ENCODE measurements at places on chromosomes 1 and 21. TPM values are rescaled to one million over a fixed set of nuclear protein-coding genes. Genes with fewer than 3 reads are reported as not detected.

DNA sequence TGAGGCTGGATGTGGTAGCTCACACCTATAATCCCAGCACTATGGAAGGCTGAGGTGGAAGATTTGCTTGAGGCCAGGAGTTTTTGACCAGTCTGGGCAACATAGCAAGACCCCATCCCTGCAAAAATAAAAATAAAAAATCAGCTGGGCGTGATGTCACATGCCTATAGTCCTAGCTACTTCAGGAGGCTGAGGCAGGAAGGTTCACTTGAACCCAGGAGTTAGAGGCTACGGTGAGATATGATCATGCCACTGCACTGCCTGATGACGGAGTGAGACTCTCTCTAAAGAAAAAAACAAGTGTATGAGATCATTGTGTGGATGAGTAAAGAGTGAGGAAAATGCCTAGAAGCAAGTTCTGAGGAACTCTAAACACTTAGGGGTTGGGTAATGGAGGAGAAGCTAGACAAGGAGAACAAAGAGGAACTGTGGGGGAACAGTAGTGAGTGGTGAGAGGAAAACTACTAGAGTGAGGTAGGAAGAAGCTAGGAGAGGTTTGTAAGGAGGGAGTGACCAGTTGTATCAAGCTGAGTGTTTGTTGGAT lies 17.0 kb downstream of the CLIC4 start:
- DNase-seq: no peak

GRCh38 chr1:169896013-169896412 lies 2.3 kb upstream of the SCYL3 start:
- DNase-seq: no peak

GRCh38 chr1:175390081-175390481 lies 197.5 kb upstream of the KIAA0040 start:
- DNase-seq: no peak

DNA sequence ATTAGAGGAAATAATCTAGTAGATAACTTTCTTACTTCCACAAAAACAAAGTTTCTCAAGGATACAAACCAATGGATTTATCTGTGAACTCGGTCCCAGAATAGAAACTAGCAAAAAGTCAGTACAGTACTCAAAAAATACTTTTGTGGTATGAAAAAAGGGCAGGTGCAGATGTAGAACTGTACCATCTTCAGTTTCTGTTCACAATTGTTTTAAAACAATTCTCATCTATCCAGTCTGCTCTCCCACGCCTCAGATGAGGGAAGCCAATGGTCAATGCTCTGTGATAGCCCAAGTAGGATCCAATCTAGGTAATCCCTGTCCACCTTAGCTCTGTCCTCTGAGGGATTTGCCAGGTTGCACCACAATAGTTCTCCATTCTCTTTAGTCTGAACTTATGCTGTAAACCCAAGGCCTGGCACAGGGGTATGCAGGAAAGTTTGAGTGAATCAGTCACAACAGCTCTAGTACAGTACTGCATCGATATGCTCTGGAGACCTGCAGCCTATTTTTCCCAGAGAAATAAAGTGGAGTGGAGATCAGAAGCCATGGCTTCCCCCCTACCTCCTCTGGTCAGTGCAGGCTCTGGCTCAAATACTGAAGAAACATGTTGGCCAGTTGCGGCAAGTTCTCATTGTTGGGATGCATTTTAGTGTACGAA lies 1.4 kb downstream of the KTI12 start:
- no peak for DNase-seq

DNA sequence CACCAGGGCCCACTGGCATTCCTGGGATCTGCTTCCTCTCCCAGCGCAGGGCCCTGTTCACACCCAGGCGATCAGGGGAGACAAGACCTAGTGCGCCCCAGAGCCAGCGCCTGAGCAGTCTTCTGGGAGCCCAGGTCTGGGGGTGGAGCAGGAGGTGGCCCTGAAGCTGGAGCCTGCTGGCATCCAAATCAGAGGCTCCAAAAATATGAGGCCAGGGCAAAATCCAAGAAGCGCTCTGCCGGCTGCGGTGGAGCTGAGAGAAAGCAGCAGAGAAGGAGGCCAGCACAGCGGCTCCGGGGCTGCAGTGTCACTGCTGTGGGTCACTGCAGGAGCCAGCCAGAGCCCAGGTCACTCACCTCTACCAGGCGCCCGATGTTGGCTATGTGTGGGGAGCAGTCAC lies 32.7 kb downstream of the SLC66A1 start:
- DNase-seq: no peak

DNA sequence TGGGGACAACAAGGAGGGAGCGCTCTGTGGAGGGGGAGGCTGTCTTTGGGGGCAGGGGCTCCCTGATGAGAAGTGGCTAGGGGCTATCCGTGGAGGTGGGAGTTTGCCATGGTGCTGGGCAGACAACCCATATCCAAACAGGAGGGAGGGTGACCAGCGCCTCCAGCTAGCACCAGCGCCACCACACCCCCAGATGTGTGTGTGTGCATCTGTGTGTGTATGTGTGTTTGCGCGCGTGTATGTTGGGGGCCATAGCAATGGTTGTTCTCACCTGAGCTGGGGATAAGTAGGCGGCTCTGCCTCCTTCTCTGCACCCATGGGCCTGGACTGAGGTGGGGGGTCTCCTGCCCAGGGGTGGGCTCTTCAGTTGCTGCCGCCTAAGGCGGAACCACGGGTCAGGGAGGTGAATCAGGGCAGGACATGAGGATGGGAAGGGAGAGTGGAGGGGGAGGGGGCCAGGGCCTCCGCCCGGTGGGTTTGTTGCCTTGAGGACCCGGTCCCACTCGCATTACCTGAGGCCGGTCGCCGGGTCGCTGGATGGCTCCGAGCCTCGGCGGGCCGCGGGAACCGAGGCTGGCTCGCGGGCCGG lies 345 bp downstream of the HPCAL4 start:
- DNase-seq: no peak

GRCh38 chr1:167538657-167539056 lies 14.9 kb downstream of the CREG1 start:
- DNase-seq: no peak

- no peak for DNase-seq
Measured at GRCh38 chr21:23585419-23585818, 2021.9 kb downstream of the MRPL39 start.

- no peak for DNase-seq
Measured at GRCh38 chr1:180135535-180135934, 19.1 kb upstream of the QSOX1 start.

GRCh38 chr1:195278644-195279043 lies 1329.6 kb downstream of the KCNT2 start:
- DNase-seq: no peak

- peak; percentile 49 for DNase-seq
Measured at GRCh38 chr1:206734499-206735142, 36.0 kb upstream of the IL19 start.

GRCh38 chr1:6124341-6124740 lies 55.8 kb downstream of the CHD5 start:
- DNase-seq: peak; percentile 38

- DNase-seq: no peak
Measured at GRCh38 chr1:84166797-84167196, 22.7 kb downstream of the PRKACB start.

DNA sequence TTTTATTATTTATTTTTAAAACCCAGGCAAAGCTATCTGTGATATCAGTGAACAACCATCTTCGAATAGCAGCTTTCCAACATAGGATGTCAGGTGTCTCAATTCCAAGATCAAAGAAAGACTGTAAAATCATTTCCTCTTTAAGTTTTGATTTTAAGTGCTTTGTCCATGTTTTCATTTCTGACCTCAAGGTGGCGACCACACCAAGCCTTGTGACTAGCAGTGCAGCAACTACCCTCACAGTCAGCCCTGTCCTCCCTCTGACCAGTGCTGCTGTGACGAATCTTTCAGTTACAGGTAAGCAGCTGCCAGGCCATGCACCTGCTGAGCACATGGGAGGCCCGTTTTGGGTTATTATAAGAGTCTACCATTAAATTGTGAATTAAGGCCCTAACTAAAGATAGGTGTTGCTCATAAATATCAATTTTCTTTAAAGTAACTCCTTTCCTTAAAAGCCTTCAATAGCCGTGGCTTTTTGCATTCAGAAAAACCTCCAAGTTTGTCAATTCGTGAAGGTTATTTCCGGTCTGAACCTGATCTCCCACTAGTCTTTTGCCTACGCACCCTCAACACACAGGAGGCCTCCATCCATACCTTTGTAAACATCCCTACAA lies 117.0 kb downstream of the CD247 start:
- DNase-seq: no peak

DNA sequence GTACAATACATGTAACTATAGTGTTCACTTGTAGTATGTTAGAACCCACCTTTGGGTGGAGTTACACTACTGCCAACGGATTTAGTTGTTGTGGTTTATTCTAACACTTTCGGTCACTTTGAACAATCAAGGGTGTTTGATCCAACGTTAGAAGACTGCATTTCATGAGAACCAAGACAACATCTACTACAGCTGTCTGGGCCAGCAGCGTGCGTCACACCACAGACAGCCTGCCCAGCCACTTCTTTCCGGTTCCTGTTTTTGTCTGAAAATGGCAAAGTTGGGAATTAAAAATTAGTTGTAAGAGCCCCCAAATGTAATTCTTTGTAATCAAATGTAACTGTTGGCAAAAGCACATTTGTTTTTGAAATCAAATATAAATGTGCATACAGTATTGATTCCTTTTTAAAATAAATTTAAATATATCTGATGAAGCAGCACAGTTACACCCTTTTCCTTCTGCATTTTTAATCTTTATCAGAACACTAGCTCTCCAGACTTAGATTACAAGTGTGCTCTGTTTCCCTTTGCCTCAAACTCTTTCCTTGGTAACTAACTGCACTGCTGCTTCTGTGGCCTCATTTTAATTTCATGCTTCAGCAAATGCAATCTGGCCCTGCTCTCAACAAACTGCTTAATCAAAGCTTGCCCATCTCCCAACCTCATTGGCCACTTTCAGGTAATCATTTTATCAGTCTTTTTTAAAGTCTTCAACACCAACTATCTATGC lies 86.6 kb upstream of the DPH5 start:
- DNase-seq: peak; percentile 27

- DNase-seq: no peak
Measured at GRCh38 chr1:198267921-198268320, 111.1 kb downstream of the NEK7 start.

CRABP2 gene
- 0.57 TPM for polyA plus RNA-seq

FMN2 gene
- 0.32 TPM for polyA plus RNA-seq

CSRP1 gene
- polyA plus RNA-seq: 23.2 TPM

SYT6 gene
- 0.03 TPM for polyA plus RNA-seq

SLAMF7 gene
- not detected for polyA plus RNA-seq

HSD11B1 gene
- 1.2 TPM for polyA plus RNA-seq

GPR52 gene
- polyA plus RNA-seq: 0.08 TPM

OR2L2 gene
- polyA plus RNA-seq: not detected

CBR1 gene
- polyA plus RNA-seq: 71.7 TPM

ZNF648 gene
- polyA plus RNA-seq: not detected

GRHL3 gene
- polyA plus RNA-seq: not detected

KISS1 gene
- polyA plus RNA-seq: not detected

RALGPS2 gene
- 0.69 TPM for polyA plus RNA-seq

Data from psoas muscle (tissue), 8 donors.